Islet precursor cell (in vitro differentiated cells): ENCODE measurements at places on chromosomes 1 and 21.

GRCh38 chr21:37095821-37096220 lies 22.8 kb downstream of the TTC3 start:
- no peak for DNase-seq

- no peak for DNase-seq
Measured at GRCh38 chr1:27397110-27397509, 4.7 kb downstream of the GPR3 start.

DNA sequence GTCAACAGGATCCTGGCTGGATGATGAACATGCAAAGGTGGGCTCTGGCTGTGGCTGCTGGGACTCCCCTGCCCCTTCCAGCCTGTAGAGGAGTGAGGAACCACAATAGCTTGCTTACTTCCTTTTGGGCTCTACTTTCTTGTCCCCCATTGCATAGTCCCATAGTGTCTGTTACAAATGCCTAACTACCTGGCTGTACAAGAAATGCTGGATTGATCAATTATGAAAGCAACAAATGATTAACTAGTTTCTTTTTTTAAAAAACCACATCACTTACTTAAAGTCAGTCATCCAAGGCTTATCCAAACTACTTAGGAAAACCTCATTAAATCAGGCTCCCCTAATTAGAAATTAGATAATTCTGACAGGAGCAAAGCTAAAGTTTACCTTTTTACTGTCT lies 514.1 kb upstream of the PKN2 start:
- no peak for DNase-seq

- no peak for DNase-seq
Measured at GRCh38 chr1:196640976-196641375, 10.9 kb upstream of the CFH start.

DNA sequence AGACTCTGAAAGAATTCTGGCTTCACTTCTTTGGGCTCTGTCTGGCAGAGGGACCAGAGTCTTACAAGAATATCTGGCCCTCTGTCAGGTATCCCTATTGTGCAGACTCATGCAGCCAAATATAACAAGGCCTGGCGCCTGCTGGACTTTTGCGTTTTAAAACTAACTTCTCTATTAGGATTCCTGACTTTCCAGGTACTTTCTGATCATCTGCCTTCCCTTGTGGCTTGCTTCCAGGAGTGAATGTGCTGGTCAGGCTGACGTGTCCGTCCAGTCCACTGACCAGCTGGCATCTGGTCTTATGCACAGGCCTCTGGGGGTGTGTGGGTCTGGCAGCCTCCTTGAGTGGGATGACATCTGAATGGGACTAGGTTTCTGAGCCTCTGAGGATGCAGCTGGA lies 8.6 kb upstream of the RAB29 start:
- no peak for DNase-seq

DNA sequence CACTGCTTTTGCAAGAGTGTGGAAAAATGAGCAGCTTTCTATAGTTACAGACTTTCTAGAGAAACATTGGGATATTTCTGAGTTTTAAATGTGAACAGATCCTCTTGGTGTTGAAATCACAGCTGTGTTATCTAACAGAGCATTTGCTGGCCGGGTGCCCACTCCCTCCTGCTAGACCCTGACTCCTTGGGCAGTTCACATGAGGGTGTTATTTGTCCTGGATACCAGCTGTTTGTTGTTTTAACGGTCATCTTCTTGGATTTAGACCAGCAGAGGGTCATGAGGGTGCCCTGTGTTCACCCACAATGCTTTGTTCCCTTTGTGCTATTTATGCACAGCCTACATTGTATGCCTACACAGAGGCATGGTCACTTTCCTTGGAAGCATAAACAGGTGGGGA lies 67.1 kb downstream of the CENPF start:
- no peak for DNase-seq

- no peak for DNase-seq
Measured at GRCh38 chr1:225660544-225660946, 7.6 kb upstream of the ENAH start.

DNA sequence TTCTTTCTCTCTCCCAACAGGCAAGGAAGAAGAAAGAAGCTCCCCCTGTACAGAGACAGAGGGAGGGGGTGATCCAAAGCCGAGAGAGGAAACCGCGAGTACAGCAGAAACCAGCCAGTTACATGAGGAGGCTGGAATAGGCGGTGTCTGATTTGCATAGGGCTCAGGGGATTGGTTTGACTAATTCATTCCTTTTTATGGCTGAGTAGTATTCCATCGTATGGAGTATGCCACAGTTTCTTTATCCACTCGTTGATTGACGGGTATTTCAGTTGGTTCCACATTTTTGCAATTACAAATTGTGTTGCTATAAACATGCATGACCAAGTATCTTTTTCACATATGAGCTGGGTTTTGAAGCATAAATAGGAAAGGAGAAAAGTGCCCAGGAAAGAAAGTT lies 3.4 kb upstream of the GPX7 start:
- DNase-seq, result no peak

DNA sequence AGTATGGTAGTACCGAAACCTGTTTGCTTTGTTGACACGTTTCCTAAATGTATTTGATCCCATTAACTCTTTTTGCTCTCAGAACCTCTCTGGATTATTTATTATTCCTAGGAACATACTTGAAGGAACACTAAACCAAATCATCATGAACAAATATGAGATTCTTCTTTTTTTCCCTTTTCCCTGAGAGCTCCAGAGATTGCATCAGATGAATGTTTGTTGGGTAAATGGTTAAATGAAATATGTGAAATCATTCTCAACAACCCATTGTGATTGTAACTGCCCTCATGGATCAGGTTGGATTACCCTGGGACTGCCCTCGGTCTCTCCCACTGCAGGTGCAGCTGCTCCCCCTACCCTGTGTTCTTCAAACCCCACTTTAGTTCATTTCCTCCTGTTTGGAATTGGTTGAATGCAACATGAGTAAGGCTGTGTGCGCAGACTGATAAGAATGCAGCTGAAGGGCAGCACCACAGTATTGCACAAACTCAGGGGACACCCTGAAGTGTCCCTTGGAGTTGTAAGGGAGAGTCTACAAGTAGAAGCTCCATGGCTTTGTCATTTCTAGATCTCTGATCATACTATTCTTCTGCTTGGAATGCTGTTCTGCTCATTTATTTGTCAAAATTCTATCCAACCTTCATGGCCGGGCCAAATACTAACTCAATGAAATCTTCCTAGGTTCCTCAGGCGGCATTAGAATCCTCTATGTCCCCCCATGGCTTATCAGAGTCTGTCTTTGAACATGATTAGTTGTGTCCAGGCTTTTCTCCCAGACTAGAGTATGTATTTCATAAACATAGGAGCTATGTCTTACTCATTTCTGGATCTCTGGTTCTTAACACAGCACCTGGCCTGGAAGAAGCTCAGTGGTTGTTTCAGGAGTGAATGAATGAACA lies 47.1 kb upstream of the NEK2 start:
- DNase-seq, result no peak

- no peak for DNase-seq
Measured at GRCh38 chr1:160309185-160309557, 24.2 kb upstream of the PEX19 start.

- no peak for DNase-seq
Measured at GRCh38 chr1:208433086-208433485, 188.9 kb upstream of the PLXNA2 start.

DNA sequence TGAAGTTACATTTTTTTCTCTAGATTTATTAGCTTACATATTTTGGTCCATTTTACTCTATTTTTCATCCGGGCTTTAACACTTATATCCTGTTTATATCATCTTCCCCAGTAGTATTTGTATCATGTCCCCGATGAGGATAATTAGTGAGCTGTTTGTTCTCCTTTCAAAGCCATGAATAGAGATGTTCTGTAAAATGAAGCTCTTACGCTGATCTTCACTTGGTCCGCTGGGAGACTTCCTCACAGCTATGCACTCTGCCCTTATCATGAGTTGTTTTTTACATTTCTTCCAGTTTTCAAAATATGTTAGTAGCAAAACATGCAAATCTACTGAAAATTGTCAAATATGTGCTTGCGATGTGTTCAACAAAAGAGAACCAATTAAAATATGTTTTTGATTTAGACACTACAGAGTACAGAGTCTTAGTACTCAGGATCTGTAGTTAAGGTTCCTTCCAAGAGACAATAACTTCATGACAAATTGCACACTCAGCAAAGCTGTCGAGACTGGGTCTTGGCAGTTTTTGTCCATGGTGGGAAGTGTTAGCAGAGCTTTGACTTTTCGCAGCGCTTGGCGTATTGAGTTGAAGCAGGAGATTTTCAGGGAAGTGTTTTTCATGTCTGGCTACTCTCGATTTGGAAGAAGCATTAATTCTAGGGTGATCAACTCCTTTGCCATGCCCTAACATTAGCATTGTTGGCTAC lies 292.0 kb upstream of the ADAMTS5 start:
- DNase-seq, result no peak

DNA sequence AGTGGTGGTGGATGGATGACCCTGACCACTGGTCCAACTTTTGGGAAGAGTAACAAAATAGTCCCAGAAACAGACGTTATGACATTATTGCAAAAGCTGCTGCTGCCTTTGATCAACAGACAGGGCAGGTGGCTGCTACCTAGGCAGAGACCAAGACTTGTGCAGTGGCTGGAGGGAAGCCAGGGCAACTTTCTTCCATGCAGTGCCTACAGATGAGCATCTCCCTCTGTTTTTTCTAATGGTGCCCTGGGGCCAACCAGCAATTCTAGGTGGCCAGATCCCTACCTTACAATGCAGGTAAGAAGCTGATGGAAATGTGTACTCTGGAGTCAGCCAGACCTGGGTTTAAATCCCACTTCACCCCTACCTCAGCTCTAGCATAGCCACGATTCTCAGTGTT lies 283.1 kb upstream of the POU3F1 start:
- no peak for DNase-seq

DNA sequence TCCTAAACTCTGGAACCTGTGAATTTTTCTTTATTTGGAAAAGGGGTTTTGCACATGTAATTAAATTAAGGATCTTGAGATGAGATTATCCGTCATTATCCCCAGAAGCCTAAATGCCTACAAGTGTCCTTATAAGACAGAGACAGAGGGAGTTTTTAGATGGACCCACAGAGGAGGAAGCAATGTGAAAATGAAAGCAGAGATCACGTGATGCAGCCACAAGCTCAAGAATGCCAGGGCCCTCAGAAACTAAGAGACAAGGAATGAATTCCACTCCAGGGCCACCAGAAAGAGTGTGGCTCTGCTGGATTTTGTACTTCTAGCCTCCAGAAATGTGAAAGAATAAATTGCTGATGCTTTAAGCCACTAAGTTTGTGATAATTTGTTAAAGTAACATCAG lies 183.6 kb upstream of the UBE2U start:
- no peak for DNase-seq

GRCh38 chr1:160722726-160723125 lies 11.1 kb upstream of the CD48 start:
- no peak for DNase-seq

- DNase-seq, result peak; percentile 89
Measured at GRCh38 chr1:110312188-110313121, 26.7 kb upstream of the RBM15 start.

GRCh38 chr1:203628201-203629015 lies 1.8 kb downstream of the ATP2B4 start:
- DNase-seq, result peak; percentile 97

GRCh38 chr1:109327285-109327684 lies 20.5 kb upstream of the MYBPHL start:
- DNase-seq, result no peak

DNA sequence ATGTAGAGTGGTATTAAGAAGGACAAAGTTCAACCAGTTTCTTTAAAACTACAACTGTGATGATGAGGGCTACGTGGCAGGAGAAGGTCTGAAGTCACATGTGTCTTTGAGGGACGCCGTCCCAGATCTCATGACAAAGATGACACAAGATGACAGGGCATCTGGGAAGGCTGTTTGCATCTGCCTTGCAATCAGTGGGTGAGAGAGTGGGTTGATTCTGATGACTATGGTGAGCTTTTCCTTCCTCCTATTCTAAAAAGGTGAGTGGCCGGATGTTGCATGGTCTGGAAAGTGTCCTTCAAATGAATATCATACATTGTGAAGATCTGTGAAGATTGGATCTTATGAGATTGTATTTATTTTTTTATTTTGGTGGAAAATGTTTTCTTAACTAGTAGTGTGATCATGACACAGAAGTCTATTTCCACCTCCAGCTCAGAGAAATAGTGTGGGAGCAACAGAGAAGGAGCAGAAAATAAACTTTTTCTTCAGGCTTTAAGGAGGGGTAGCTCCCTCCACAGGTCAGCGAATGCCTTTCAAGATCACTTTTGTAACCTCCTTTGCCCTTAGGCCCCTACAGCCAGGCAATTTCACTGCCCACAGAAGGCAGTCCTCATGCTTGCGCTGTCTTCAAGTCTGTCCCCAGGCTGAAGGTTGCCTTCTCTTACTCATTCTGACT lies 76.0 kb upstream of the ATF3 start:
- peak; percentile 74 for DNase-seq

GRCh38 chr1:64909031-64909430 lies 57.3 kb downstream of the JAK1 start:
- DNase-seq, result no peak

GRCh38 chr1:10965546-10966226 lies 46.8 kb upstream of the TARDBP start:
- no peak for DNase-seq

GRCh38 chr1:9086796-9087195 lies 17.4 kb upstream of the SLC2A5 start:
- DNase-seq, result no peak

DNA sequence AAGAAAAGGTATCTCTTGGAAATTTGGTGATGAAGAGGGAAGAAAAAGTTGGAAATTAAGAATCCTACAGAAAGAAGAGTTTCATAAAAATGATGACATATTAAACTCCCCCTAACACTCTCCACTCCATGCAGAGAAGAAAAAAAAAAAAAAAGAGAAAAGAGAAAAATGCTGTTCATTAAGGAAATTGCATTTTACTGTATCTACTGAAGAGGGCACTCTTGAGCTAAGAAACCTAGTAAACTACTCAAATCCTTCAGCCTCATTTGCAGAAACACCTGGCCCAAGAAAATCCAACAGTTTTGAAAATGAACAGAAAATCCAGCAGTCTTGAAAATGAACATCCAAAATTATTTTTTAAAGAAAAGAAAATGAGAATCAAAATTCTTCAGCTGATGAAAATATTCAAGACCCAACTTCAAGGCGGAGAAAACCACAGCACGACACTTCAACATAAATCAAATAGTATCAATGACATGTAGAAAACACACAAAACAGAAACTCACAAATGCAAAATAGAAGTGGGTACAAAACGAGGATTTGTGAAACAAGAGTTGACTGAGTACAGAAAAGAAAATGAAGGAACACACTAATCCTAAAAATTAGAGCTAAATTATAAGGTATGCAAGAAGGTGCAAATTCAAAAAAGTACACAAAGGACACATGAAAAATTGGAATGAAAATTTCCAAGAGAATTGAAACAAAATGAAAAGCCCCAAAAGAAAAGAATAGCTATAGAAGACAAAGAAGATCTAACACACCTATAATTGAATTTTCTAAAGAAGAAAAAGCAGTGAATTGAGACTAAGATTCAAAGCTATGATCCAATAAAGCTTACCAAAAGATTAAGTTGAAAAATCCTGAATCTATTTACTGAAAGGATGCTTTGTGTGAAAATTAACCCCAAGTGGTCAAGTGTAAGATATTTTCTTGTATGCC lies 73.2 kb upstream of the DNAJC6 start:
- DNase-seq, result no peak

- DNase-seq, result peak; percentile 44
Measured at GRCh38 chr1:15510611-15511405, 13.2 kb downstream of the CASP9 start.

GRCh38 chr1:1325288-1326074 lies 879 bp downstream of the CPTP start:
- no peak for DNase-seq

GRCh38 chr1:43557744-43558245 lies 27.1 kb downstream of the PTPRF start:
- DNase-seq, result peak; percentile 86
